ENCODE measurements at places on chromosomes 16 and 17. TPM values are rescaled to one million over a fixed set of nuclear protein-coding genes. Genes with fewer than 3 reads are reported as not detected.
A peak's percentile ranks its signal among the peaks of the same experiment; 100 is the strongest.

GRCh38 chr16:14121872-14122271 lies 50.8 kb downstream of the MRTFB start:
- no peak for DNase-seq
- H3K27me3 ChIP-seq, result no peaks in the 10 kb centered on the region
- no peak overlapping the region for H3K4me3 ChIP-seq
- H3K36me3 ChIP-seq, result peaks cover 5% of the 10 kb centered on the region
- H3K27ac ChIP-seq, result no peak overlapping the region

C17orf58 gene
- polyA plus RNA-seq, result 9.4 TPM

PPL gene
- 13.6 TPM for polyA plus RNA-seq

DNA sequence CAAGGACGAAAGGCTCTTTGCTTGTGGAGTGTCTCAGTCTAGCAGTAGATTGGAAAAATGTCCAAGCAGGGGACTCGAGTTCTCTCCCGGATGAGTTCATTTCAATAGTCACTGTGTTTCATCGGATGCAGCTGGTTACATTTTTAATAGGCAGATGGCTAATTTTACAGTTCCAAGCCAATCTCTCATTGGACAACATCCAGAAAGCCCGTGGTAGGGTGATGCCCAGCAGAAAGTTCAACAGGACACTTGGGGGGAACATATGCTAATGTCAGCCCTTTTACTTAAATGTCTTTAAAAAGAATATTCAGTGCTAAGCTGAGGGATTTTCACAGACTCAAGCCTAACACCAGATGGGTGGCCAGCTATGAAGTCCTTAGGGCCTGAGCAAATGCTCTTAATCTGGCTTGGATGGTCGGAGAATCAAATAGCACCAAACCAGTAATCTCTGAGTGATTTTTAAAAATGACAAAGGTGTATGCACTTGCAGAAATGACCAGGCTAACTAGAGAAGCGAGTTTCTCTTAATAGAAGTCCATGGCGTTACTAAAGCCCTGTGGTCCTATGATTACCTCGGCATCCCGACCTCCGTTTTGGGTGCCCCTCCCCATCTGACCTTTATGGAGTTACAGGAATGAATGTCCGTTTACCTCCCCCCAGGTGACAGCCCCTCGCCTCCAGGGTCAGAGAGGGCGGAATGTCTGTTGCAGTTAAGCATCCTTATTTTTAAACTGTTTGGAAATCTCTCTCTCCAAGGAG lies 289.2 kb upstream of the SALL1 start:
- no peak for DNase-seq
- no peak overlapping the region for H3K4me3 ChIP-seq
- H3K27ac ChIP-seq, result no peak overlapping the region
- no peaks in the 10 kb centered on the region for H3K4me1 ChIP-seq
- peaks cover 14% of the 10 kb centered on the region for H3K27me3 ChIP-seq

DNA sequence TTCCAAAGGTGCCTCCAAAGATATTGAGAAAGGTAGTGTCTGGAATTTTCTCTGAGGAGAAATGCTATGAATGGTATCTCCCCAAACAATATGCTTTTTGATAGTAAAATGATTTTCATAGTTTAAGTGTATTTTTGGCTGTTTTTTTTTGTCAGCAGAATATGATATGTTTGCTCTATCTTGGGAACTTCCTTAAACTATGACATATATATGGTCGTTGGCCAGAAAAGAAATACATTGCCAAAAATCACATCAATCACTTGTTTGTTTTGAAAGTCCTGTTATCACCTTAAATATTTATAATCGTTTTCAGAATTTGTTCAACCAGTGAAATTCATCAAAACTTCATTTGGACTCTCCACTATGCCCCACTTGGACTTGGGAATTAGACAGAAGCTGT lies 816.9 kb downstream of the CDH11 start:
- H3K4me1 ChIP-seq, result no peaks in the 10 kb centered on the region
- no peak overlapping the region for H3K27ac ChIP-seq
- H3K36me3 ChIP-seq, result no peaks in the 10 kb centered on the region
- no peak overlapping the region for H3K4me3 ChIP-seq
- H3K27me3 ChIP-seq, result no peaks in the 10 kb centered on the region

DNA sequence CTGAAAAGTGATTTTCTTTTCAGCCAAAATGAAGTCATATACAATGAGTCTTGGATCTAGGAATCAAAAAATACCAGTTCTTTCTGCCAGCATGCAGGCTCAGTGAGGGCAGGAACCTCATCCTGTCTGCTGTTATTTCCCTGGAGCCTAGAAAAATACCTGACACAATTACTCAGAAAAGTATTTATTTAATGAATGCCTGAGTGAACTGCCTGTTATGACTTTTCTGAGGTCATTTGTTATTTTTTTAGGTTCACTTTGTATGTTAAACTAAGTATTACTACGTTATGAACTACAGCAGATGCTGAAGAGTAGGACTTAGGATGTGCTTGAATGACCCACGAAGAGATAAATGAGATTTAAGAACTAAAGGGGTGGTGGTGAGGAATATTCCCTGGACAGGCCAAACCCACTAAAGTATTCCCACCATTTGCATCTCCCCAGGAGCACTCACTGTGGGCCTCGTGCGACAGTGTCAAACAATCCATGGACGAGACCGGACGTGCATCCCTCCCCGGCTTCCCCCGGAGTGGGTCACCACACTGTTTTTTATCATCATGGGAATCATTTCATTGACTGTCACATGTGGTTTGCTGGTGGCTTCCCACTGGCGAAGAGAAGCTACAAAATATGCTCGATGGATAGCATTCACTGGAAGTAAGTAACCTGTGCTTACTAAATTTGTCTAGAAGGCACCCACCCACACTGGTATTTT lies 17.1 kb upstream of the VWA3A start:
- H3K27ac ChIP-seq, result no peak overlapping the region
- no peaks in the 10 kb centered on the region for H3K36me3 ChIP-seq
- H3K4me3 ChIP-seq, result no peak overlapping the region
- DNase-seq, result no peak
- no peaks in the 10 kb centered on the region for H3K27me3 ChIP-seq

GRCh38 chr16:27462200-27462845 lies 60.3 kb downstream of the IL21R start:
- no peaks in the 10 kb centered on the region for H3K4me1 ChIP-seq
- no peak overlapping the region for H3K4me3 ChIP-seq
- no peaks in the 10 kb centered on the region for H3K27me3 ChIP-seq
- no peak overlapping the region for H3K27ac ChIP-seq
- H3K36me3 ChIP-seq, result peaks cover 70% of the 10 kb centered on the region

CCDC92B gene
- 0.22 TPM for polyA plus RNA-seq

- no peak for DNase-seq
- peaks cover 50% of the 10 kb centered on the region for H3K36me3 ChIP-seq
- H3K4me1 ChIP-seq, result no peaks in the 10 kb centered on the region
- no peak overlapping the region for H3K27ac ChIP-seq
Observed at GRCh38 chr17:17510456-17511292, 14.5 kb upstream of the RASD1 start.

STH gene
- polyA plus RNA-seq, result not detected

- no peak overlapping the region for H3K4me3 ChIP-seq
- DNase-seq, result peak; percentile 6
- H3K27ac ChIP-seq, result no peak overlapping the region
- H3K27me3 ChIP-seq, result no peaks in the 10 kb centered on the region
- H3K4me1 ChIP-seq, result peaks cover 2% of the 10 kb centered on the region
Observed at GRCh38 chr17:49646391-49647255, 31.3 kb downstream of the SPOP start.

GRCh38 chr17:51050291-51051033 lies 70.2 kb downstream of the SPAG9 start:
- peak; percentile 21 for DNase-seq
- no peak overlapping the region for H3K4me3 ChIP-seq
- H3K27me3 ChIP-seq, result no peaks in the 10 kb centered on the region
- no peaks in the 10 kb centered on the region for H3K4me1 ChIP-seq
- H3K27ac ChIP-seq, result no peak overlapping the region

GRCh38 chr16:3800477-3801270 lies 79.8 kb downstream of the CREBBP start:
- no peak overlapping the region for H3K27ac ChIP-seq
- DNase-seq, result no peak
- no peaks in the 10 kb centered on the region for H3K27me3 ChIP-seq
- no peak overlapping the region for H3K4me3 ChIP-seq
- no peaks in the 10 kb centered on the region for H3K36me3 ChIP-seq

DNA sequence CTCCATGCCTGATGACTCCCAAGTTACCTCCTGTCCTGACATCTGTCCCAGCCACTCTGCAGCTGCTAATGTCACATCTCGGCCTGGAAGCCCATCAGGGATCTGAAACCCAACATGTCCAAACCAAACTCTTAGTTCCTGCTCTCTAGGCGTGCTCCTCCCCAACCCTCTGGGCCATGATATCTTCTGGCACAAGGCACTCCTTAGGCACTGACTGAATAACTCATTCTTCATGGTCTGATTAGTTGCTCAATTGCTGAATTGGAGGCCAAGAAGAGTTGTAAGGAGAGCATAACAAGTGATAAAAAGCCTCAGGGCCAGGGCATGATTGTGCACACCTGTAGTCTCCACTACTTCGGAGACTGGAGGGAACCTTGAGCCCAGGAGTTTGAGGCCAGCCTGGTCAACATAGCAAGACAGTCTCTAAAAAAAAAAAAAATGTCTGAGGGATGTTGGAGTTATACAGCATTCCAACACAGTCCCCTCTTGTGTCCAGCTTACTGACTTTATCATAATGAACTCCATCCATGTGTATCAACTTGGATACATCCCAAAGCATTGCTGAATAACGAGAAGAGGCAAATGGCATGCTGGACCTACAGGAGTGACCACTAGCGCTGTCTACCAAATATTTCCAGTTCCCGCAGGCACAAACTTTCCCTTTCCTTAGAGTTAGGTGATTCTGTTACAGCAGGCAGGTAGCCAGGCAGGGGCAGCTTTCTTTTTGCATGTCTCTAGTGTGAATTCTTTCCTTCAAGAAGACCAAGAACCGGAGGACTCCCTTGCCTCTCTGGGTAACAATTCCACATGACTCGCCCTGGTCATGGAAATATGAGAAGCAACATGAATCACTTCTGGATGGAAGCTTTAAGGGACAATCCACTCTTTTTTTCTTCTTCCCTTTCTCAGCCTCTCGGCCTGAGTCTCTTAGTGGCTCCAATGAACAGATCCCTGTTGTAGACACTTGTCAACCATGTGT lies 18.1 kb upstream of the SHCBP1 start:
- no peaks in the 10 kb centered on the region for H3K27me3 ChIP-seq
- no peaks in the 10 kb centered on the region for H3K4me1 ChIP-seq
- H3K27ac ChIP-seq, result no peak overlapping the region
- H3K4me3 ChIP-seq, result no peak overlapping the region
- H3K36me3 ChIP-seq, result no peaks in the 10 kb centered on the region
- no peak for DNase-seq

ZFP3 gene
- 2.8 TPM for polyA plus RNA-seq
